ENCODE measurements at places on chromosomes 11 and 22.
A peak's percentile ranks its signal among the peaks of the same experiment; 100 is the strongest.

DNA sequence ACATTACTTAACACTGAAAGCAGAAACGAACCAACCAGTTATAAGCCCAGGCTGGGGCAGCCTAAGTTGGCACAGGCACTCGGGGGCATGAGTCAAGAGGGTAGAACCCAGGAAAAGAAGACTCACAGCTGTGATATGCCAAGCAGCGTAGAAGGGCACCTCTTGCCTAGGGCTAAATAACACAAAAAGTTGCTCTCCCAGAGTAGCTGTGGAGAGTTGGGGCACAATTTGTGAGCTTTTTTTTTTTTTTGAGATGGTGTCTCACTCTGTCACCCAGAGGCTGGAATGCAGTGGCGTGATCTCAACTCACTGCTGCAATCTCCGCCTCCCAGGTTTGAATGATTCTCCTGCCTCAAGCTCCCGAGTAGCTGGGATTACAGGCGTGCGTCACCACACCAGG lies 8.8 kb downstream of the CLMP start:
- DNase-seq: no peak

GRCh38 chr11:31237819-31238760 lies 131.4 kb downstream of the DCDC1 start:
- DNase-seq: peak; percentile 27

GRCh38 chr22:27065279-27065678 lies 407.9 kb downstream of the MIAT start:
- no peak for DNase-seq

- no peak for DNase-seq
Observed at GRCh38 chr22:22092974-22093373, 110.4 kb upstream of the TOP3B start.

DNA sequence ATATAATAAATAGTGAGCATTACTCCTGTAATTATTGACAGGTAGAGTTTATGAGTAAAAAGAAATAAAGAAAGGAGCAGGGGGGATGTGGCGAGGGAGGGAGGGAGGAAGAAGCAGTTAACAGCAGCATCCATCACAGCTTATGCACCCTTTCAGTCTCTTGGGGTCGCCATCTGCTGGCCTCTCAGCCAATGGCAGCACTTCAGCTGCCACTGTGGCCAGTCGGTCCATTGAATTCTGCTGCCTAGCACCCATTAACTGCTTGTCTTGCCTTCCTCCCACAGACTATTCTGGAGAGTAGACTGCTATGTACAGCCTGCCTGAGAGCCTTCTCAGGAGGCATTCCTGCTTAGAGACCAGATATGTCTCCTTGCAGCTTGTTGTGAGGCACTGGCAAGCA lies 388.3 kb downstream of the TENM4 start:
- no peak for DNase-seq

- no peak for DNase-seq
Observed at GRCh38 chr11:95379479-95379878, 148.5 kb upstream of the SESN3 start.

DNA sequence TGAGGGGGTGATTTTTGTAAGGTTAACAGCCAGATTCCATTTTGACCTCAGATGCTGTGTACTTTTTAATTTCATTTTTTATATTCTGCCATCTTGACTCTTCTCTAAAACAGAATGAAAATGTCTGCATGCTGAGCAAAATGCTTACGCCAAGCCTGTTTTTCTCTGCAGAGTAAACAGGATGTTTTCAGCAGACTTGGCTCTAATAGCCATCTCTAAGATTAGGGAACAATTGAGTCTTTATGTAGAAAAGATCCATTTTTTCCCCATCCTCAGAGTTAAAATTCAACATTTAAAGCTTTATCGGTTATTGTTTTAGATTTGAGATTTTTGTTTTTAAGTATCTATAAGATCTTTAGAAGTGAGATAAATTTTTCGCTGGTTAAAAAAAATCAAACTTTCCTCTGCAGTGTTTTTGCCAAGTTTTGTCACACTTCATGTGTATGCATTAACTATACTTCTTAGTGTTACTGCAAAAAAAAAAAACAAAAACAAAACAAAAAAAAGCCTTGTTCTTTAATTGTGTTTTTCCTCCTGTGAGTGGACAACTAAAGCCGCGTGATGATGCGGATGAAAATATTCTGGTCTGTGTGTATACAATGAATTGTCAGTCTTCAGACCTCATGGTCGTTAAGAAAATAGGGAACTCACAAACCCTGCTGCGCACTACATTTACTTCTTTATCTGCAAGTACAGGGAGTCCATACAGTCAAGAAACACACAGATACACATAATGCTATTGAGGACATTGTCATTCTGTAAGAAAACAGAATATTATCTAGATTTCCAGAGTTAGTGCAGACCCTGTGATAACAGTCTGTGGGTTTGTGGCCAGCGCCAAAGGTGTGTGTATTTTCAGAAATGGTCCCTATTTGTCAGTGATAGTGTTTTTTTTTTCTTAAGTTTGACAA lies 17.5 kb upstream of the ADSL start:
- no peak for DNase-seq

- DNase-seq: no peak
Observed at GRCh38 chr11:83223457-83223856, 29.9 kb downstream of the ANKRD42 start.

DNA sequence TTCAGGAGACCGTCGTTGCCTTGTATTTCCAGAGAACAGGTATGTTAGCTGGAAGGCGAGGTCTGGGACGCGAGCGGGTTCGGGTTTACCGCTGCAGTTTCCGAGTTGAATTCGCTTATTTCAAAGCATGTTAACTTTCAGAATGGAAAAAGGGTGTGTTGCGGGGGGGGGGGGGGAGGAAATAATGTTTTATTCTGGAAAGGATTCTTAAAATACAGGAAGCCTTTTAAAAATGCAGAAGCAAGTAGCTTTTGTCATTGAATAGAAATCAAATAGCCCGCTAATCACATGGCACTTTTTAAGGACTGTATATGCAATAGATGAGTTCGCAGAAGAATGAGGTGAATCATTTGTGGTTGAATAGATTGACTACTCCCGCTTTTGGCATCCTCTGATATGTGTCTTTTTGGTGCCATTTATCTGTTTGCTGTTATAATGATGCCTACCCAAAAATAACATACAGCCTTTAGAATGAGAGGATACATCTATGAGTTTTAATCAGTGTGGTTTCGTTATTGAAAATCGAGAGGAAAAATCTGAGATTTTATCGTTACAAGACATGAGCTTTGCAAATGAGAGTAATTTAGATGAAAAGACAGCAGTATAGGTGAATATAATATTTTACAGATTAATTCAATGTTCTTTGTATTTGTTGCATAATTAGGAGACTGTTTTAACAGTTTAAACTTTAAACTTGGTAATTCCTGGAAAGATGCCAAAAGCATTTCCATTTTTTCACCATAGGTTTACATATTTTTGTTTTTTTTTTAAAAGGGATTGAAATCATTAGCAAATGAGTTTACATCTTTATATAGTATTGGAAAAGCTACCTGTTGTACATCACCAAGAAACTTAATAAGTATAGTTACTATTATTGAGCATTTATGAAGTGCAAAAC lies 1.7 kb downstream of the PDE3B start:
- DNase-seq: peak; percentile 20

- peak; percentile 49 for DNase-seq
Observed at GRCh38 chr22:24367841-24368240, 59.6 kb upstream of the ADORA2A start.

- no peak for DNase-seq
Observed at GRCh38 chr11:64959498-64959897, 12.4 kb downstream of the MAJIN start.

DNA sequence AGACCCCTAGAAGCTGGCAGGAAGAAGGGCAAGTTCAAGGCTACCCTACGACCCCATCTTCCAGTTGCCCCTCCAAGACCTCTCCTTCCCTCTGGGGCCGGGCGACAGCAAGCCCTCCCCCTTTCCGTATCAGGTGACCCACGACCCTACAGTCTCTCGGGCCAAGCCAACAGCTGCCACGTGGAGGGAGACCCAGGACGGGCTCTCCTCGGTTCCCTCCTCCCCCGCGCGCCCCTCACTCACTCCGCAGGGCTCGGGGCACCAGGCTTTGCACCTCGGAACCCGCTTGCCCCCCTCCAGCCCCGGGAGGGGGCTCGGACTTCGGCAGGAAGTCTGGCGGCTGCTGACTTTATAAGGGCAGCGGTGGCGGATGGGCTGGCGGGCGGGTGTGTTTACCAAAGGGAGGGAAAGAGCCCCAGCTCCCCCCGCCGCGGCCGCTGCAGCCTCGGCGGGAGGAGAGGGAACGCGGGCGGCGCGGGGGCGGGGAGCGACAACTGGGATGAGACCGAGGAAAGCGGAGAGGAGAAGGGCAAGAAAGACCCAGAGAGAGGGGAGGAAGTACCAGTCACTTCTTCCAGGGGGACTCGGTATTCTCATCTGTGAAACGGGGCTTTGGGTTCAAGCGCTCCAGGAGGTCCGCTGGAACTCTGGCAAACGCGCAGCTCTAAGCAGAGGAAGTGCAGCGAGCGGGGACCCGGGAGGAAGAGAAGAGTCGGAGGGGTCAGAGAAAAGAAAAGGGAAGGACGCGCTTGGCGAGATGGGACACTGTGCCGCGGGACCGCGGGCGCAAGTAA lies 767 bp downstream of the SLC43A1 start:
- DNase-seq: peak; percentile 26

GRCh38 chr22:35539910-35540594 lies 579 bp upstream of the RASD2 start:
- DNase-seq: no peak

DNA sequence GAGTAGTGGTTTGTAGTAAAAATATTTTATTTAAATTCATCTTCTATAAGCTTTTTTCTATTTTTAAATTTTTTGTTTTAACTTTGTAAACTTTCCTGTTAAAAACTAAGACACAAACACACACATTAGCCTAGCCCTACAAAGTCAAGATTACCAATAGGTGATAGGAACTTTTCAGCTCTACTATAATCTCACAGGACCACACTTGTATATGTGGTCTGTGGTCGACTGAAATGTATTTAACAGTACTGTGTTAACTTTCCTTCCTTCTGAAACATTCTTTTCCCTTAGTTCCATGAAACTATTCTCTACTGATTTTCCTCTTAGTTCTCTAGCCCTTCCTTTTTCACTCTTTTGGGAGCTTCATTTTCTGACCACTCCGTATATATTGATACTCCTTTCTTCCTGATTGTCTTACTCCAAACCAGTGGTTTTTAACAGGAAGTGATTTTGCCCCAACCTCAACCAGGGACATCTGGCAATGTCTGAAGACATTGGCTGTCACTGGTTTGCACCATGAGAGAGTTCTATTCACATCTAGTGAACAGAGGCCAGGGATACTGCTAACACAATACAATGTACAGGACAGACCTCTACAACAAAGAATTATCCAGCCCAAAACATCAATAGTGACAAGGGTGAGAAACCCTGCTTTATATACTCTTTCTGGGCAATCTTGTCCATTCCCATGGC lies 8.8 kb downstream of the ZW10 start:
- DNase-seq: no peak

DNA sequence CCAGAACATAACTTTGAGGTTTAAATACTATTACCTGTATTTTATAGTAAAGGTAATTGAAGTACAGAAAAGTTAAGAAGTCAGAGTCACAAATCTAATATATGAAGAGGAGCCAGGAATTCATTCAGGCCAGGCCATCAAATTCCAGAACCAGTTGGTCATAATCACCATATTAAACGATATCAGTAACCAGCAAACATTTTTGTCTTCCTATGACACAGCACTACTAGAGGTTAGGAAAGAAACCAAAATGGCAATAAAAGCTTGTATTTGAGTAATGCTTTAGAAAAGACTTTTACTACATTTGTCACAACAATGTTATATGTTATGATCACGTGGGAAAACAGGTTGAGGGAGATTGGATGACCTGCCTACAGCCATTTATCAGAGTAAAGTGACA lies 62.2 kb downstream of the DKK3 start:
- peak; percentile 34 for DNase-seq

DNA sequence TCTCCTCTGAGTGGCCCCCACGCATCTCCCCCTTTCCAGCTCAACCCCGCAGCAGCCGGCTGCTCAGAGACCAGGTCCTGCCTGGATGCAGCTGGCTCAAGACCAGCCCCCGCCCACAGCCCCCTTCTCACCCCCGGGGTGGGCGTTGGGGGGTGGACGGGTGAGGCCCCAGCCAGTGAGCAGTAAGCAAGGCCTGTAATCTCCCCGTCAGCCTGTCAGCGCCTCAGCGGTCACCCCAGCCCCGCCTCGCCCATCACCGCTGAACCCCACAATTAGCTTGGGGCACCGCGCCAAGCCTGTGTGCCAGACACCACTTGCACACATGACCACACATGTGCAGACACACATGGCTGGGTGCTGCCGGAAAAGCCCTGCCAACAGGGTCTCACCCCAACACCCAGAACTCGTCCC lies 5.9 kb downstream of the PLXNB2 start:
- no peak for DNase-seq

DNA sequence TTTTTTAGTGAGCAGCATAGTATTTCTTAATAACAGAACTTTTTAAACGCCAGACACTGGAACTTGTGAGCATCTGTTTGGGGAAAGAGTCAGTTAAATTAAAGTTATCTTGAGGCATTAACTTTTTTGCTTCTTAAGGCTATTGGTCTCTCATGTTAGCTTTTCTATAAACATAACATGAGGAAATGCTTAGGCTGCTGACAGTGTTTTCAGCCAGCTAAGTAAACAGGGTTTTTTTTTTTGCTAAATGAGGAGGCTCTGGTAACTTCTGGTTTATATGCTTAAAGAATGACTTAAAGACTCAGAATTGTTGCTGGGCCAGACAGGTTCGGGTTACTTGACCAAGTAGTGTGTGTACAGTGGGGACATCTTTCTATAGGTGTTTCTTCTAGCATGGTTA lies 95.8 kb upstream of the ALKBH3 start:
- no peak for DNase-seq

DNA sequence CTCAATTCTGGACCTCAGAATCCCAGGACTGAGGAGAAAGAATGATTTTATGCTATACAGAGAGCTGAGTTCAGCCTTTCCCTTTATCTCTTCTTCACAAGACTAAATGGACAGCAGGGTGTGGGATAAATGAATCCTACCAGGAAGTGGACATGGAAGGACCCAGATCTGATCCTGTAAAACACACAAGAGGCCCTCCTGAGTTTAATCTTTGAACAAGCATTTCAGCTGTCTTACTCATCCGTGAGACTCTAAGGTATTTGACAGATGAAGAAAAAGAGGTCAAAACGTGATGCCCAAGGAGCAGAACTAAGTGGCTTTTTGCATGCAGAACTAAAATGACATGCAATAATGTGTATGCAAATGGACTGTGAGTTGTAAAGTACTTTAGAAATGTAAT lies 511.3 kb downstream of the DLG2 start:
- no peak for DNase-seq

GRCh38 chr11:110235966-110236365 lies 60.4 kb downstream of the RDX start:
- DNase-seq: no peak

DNA sequence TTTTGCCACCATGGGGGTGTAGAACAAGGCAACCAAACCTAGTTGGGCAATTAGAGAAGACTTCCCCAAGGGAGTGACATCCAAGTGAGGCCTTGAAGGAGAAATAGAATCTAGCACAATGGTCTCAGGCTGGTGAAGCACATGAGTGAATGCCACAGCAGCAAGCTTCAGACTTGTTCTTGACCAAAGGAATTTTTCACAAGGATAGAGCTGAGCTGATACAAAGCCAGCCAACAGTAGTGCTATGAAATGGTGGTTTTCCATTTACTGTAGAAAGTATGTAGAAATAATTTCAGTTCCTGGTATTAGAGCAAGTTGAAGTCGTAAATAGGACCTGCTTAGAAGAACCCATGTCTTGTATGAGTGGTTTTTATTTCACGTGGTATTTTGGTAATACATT lies 148.3 kb upstream of the RASSF10 start:
- no peak for DNase-seq

Measured in fibroblast of pulmonary artery (primary cell).